ENCODE measurements at places on chromosomes 11 and 22.

- no peaks in the 10 kb centered on the region for H3K36me3 ChIP-seq
- DNase-seq = no peak
- no peak overlapping the region for H3K27ac ChIP-seq
- no peaks in the 10 kb centered on the region for H3K27me3 ChIP-seq
- H3K4me3 ChIP-seq = no peak overlapping the region
- H3K4me1 ChIP-seq = no peaks in the 10 kb centered on the region
Observed at GRCh38 chr11:15635521-15635920, 520.8 kb downstream of the INSC start.

GRCh38 chr11:2214527-2215229 is 43.1 kb upstream of the TH start:
- H3K4me3 ChIP-seq = no peak overlapping the region
- H3K27me3 ChIP-seq = no peaks in the 10 kb centered on the region
- DNase-seq = no peak
- H3K36me3 ChIP-seq = no peaks in the 10 kb centered on the region

- no peaks in the 10 kb centered on the region for H3K36me3 ChIP-seq
- no peaks in the 10 kb centered on the region for H3K27me3 ChIP-seq
Observed at GRCh38 chr11:10108915-10109680, 184.9 kb downstream of the SBF2 start.

DNA sequence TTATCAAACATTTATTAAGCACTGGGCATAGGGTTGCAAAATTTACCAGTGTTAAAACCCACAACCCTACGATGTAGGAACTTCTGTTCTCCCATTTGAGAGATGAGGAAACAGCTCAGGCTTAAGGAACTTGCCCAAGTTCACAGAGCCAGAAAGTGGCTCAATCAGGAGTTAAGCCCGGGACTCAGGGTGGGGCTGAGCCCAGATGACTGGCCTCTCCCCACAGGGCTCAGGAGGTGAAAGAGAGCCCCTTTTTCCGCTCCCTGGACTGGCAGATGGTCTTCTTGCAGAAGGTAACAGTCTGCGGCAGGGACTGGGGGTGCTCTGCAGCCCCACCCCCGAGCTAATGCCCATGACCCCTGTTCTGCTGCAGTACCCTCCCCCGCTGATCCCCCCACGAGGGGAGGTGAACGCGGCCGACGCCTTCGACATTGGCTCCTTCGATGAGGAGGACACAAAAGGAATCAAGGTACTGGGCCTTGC is 5.6 kb upstream of the ANKRD13D start:
- no peak overlapping the region for H3K27ac ChIP-seq
- H3K36me3 ChIP-seq = peaks cover 8% of the 10 kb centered on the region
- peaks cover 14% of the 10 kb centered on the region for H3K4me1 ChIP-seq
- no peak overlapping the region for H3K4me3 ChIP-seq
- no peak for DNase-seq

GRCh38 chr11:69245041-69245440 is 48.9 kb upstream of the MYEOV start:
- no peak overlapping the region for H3K27ac ChIP-seq
- H3K4me1 ChIP-seq = no peaks in the 10 kb centered on the region
- H3K27me3 ChIP-seq = no peaks in the 10 kb centered on the region
- DNase-seq = no peak

GRCh38 chr22:46661221-46661851 is 41.1 kb downstream of the GRAMD4 start:
- DNase-seq = peak; percentile 39
- H3K27ac ChIP-seq = no peak overlapping the region
- no peaks in the 10 kb centered on the region for H3K27me3 ChIP-seq
- no peaks in the 10 kb centered on the region for H3K36me3 ChIP-seq

GRCh38 chr11:42555190-42555589 is 756.6 kb upstream of the API5 start:
- H3K27ac ChIP-seq = no peak overlapping the region
- no peaks in the 10 kb centered on the region for H3K4me1 ChIP-seq
- no peak overlapping the region for H3K4me3 ChIP-seq
- H3K27me3 ChIP-seq = no peaks in the 10 kb centered on the region
- H3K36me3 ChIP-seq = no peaks in the 10 kb centered on the region
- no peak for DNase-seq

- H3K27ac ChIP-seq = no peak overlapping the region
- H3K4me1 ChIP-seq = no peaks in the 10 kb centered on the region
- H3K27me3 ChIP-seq = peaks cover 99% of the 10 kb centered on the region
- DNase-seq = no peak
Observed at GRCh38 chr11:119806064-119806915, 77.3 kb upstream of the NECTIN1 start.

GRCh38 chr11:66289548-66290329 is 796 bp upstream of the YIF1A start:
- no peaks in the 10 kb centered on the region for H3K36me3 ChIP-seq
- DNase-seq = no peak
- H3K4me1 ChIP-seq = peaks cover 19% of the 10 kb centered on the region
- peak overlapping the region; percentile 96 for H3K4me3 ChIP-seq
- H3K27ac ChIP-seq = peak overlapping the region; percentile 71

DNA sequence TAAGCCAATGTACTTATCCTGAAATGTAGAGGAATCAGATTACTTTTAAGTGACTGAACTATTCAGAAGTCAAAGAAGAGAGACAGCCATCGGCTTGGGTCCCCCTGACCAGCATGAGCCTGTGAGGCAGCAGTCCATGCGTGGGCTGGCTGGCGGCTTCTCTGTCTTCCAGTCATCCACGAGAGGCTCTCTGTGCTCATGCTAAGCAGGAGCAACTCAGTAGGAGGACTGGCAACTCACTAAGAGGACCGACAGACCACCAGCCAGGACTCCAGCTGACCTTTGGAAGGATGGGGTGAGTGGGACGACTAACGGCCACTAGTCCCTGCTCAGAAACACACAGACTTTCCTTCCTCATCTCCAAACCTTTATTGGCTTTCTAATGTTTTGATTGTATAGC is 43.6 kb downstream of the ARFGAP3 start:
- DNase-seq = no peak
- no peaks in the 10 kb centered on the region for H3K4me1 ChIP-seq
- peaks cover 17% of the 10 kb centered on the region for H3K36me3 ChIP-seq
- H3K4me3 ChIP-seq = no peak overlapping the region
- H3K27me3 ChIP-seq = no peaks in the 10 kb centered on the region

DNA sequence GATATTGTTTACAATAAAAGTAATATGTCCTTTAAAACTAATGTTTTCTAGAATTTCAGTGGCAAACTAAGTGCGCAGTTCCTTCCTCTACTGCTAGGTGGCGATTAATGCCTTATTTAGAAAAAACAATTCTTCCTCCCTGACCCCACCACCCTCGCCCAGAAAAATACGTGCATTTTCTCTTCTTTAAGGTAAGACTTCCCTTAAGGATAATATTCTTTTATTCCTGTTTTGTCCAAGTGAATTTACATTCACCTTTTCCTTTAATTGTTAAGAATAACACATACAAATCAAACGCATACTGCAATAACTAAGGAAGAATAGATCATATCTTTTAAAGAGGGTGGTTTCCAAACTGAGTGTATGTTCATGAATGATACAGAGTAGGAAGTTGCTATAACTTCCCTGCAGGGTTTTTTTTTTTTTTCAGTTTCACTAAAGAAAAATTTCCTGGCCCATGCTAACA is 17.0 kb upstream of the PSMA1 start:
- no peak for DNase-seq
- H3K36me3 ChIP-seq = no peaks in the 10 kb centered on the region

- no peak overlapping the region for H3K27ac ChIP-seq
- no peaks in the 10 kb centered on the region for H3K27me3 ChIP-seq
- H3K36me3 ChIP-seq = no peaks in the 10 kb centered on the region
- H3K4me3 ChIP-seq = no peak overlapping the region
- no peaks in the 10 kb centered on the region for H3K4me1 ChIP-seq
Observed at GRCh38 chr22:26442086-26442756, 13.2 kb downstream of the ASPHD2 start.

GRCh38 chr11:104823657-104824056 is 74.6 kb downstream of the CASP12 start:
- H3K4me1 ChIP-seq = no peaks in the 10 kb centered on the region
- no peak overlapping the region for H3K4me3 ChIP-seq
- no peak overlapping the region for H3K27ac ChIP-seq
- DNase-seq = no peak

DNA sequence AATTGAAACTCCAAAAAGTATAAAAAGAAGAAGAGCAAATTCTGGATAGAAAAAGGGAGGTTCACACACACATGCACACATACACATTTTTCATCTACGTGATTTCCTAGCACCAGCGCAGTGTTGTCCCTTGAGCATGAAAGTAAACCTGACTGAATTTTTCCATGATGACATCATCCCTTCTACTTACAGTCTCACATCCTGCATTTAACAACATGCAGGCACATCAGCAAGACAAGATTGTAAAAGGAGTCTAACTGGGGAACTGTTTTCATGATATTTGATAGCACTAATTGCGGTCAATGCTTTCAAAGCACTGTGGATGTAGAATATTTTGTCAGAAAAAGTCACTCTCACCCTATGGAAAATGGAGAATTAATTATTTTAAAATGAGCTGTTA is 36.6 kb downstream of the GAS2 start:
- no peaks in the 10 kb centered on the region for H3K36me3 ChIP-seq
- no peak overlapping the region for H3K4me3 ChIP-seq
- H3K27ac ChIP-seq = no peak overlapping the region

All from PC-9 (cell line).